ENCODE measurements at places on chromosomes 7 and 10.
A peak's percentile ranks its signal among the peaks of the same experiment; 100 is the strongest.

DNA sequence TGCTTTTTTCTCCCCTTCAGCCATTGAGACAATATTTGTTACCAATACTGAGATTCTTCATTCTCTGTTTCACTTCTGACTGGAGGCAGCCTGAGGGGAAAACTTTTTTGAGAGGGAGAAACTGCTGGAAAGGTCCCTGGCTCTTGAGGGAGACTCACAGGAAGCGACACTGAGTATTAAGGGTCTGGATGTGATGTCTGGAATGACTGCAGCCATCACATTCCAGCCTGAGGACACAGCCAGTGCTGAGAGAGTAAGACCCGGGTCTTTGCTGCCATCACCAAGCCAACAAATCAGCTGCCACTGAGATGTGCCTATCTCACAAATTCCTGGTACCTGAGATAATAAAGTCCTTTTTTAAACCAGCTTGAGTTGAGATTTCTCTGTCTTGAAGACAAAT, 157.4 kb downstream of the DPY19L1 start:
- DNase-seq: no peak

GRCh38 chr10:112467541-112468075, 20.6 kb downstream of the VTI1A start:
- no peak for DNase-seq

GRCh38 chr10:58577437-58577777, 64.7 kb downstream of the BICC1 start:
- no peak for DNase-seq

DNA sequence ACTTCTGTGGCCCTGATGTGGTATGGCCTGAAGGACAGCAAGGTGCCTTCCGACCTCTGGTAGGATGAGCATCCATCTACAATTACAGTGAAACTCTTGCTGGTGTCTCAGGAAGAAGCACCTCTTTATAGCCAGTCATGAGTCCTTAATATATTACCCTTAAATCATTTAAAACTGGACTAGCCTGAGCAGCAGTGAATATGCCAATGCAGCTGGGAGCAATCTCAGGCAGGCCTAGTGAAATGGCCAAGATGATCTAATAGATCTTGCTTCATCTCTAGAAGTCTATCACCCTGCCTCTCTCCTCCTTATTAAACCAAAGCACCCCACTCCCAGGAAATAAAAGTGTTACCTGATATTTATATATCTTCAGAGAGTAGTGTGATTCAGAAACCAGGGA, 66.7 kb upstream of the SORCS3 start:
- DNase-seq: no peak

DNA sequence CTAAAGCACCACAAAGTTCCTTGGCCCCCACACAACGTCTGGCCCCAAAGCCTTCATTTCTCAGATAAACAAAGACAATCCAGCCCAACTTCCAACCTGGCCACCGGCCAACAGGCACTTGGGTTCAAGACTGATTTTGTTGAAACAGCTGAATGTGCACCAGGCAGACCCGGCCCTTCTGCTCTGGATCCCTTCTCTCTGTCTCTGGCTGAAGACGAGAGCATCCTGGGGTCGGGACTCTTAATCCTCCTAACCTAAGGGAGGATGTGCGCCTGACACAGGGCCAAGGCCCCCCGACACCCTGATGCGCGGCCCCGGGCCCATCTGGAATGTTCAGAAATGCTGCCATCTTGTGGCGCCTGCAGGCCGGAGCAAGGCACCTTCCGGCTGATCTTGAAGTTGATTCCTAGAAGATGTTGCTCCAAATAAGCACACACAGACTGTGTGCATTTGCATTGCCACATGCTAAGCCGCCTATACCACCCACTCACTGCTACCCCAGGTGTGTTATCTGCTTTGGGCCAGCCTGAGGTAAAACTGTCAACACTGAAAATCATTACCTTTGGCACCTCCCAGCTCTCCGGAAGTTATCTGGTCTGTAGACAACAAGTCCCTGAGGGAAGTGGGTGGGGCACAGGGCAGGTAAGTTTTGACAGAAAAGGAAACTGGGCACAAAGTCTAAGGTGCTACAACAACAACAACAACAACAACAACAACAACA, 98.4 kb upstream of the HABP2 start:
- peak; percentile 25 for DNase-seq

GRCh38 chr7:122092964-122093797, 50.9 kb downstream of the AASS start:
- peak; percentile 56 for DNase-seq

DNA sequence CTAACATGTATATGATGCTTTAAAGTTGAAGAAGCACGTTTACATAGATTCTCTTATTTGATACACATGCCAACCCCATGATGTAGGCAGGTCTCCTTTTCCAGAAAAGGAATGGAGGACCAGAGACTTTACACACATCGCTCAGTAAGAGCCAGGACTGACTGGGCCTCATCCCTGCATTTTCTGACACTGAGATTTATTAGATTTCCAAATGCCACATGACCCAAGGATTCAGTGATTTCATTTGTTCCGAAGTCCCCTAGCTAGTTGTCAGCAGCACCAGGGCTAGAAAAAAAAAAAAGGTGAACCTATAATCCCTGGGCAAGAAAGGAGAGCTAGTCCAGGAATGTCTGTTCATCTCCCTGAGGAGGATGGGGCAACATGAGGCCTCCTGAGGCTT, 143.3 kb upstream of the AGK start:
- DNase-seq: no peak

GRCh38 chr7:36205803-36206202, 52.7 kb downstream of the EEPD1 start:
- DNase-seq: no peak
